ENCODE measurements at places on chromosomes 7 and 10.

DNA sequence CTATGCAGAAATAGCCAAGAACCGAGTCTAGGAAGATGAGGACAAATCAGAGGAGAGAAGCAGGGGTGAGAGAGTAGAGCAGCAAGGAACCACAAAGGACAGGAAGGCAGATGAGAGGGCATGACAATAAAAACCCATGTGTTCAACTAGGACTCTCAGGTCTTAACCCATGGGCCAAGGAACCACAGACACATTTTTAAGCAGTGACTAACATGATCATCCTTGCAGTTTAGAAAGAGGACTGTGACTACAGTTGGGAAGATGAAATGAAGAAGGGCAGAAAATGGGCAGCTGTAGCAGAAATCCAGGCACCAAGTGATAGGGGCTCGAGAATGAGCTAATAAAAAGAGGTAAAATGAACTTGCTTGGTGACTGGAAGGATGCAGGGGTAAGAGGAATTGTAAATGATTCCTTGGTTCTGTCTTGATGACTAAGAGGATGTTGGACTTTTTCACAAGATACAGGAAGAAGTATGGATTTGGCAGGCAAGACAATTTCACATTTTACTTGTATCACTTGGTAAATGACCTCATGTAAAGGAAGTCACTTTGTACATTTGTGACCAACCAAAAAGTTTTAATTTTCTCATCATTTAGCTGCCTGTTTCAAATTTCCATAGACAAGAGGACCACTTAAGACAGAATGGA is 22.8 kb downstream of the SGMS1 start:
- no peak for DNase-seq

GRCh38 chr7:50330254-50330653 is 25.7 kb downstream of the IKZF1 start:
- DNase-seq, result no peak

GRCh38 chr7:83996879-83997278 is 197.7 kb downstream of the SEMA3A start:
- no peak for DNase-seq

- DNase-seq, result no peak
These were observed 14.5 kb downstream of the GUSB start for GRCh38 chr7:65967361-65968155.

DNA sequence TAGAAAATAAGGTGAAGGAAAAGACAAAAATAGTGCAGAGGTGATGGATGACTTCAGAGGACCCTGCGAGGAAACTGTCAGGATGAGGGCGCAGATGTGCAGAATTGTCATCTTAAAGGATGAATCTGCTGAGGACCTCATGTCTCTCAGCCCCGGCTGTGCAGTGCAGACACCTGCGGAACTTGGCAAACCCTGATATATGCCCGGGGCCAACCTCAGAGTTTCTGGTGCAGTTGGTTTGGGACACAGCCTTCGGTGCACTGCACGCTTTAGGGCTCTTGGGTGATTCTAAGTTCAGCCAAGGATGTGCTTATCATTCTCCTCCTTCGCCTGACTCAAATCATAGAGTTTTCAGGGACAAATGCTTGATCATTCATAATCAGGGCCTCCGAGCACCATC is 310.1 kb downstream of the TCERG1L start:
- no peak for DNase-seq

- DNase-seq, result no peak
These were observed 143.3 kb upstream of the GPR26 start for GRCh38 chr10:123522702-123523312.

- DNase-seq, result no peak
These were observed 32.3 kb upstream of the CTBP2 start for GRCh38 chr10:125192620-125193019.

GRCh38 chr10:4195213-4195612 is 410.2 kb upstream of the KLF6 start:
- DNase-seq, result no peak

DNA sequence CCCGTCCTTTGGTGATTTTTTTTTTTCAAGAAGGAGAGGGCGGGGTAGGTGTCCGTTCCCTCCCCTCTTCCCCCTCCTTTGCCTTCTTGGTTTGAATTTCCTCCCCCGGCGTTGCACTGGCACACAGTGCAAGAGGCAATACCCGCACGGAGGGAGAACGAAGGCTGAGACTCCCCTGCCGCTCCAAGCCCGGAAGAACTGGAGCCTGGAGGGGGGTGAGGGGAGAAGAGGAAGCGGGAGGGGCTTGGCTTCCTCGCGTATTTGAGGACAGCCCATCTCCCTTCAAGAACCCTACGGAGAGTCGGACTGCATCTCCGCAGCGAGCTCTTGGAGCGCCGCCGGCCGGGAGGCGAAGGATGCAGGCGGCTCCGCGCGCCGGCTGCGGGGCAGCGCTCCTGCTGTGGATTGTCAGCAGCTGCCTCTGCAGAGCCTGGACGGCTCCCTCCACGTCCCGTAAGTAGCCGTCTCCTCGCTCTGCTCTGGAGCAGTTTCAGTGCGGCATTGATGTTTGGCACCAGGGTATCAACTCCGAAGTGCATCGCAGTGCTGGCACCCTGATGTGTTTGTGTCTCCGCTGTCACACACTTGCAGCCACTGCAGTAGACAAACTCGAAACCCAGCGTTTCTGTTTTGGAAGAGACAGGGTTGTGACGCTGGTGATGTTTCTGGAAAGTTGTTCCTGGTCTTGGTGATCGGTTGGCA is at the start of gene CNTNAP2:
CNTNAP2 (plus strand) TSS at position 281 of the 702 bp plus-strand sequence; CDS start at position 357, 76 bp downstream.
- DNase-seq, result no peak

DNA sequence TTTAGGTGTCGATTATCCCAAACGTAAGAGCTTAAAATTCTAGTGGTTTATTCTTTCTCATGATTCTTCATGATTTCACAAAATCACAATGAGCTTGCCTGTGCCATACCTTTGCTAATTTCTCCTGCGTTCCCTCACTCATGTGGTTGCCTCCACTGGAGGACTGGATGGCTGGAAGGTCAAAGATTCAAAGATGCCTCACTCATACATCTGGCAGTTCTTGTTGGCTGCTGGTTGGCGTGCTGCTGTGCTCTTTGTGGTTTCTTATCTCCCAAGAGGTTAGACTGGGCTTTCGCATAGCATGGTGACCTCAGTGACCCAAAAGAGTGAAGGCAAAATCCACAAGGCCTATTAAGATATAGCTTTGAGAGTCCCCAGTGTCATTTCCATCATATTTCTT is 877.6 kb upstream of the AUTS2 start:
- DNase-seq, result no peak

DNA sequence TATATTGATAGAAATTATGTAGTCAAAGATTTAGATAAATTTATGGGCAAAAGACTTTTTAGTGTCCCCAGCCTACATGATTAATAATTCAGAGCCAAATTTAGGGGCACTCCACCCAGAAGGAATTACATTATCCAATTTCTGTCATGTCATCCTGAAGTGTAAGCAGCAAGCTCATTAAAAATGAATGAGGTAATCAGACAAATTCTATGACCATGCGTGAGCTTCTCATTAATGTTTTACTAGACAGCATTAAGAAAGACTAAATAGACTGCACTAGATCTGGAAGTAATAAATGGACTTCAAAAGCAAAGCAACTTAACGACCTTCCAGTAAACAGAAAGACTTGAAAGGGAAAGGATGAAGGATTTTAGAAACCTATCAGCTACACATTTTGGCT is 22.7 kb upstream of the TRUB1 start:
- DNase-seq, result no peak

GRCh38 chr10:34674176-34674575 is 140.9 kb downstream of the PARD3 start:
- no peak for DNase-seq

GRCh38 chr10:44881649-44882048 is 29.5 kb upstream of the TMEM72 start:
- no peak for DNase-seq

GRCh38 chr10:15451137-15452094 is 80.3 kb upstream of the FAM171A1 start:
- DNase-seq, result no peak

- no peak for DNase-seq
These were observed 1.7 kb downstream of the NYAP1 start for GRCh38 chr7:100485471-100485876.

GRCh38 chr7:41792120-41792519 is 89.2 kb upstream of the INHBA start:
- DNase-seq, result no peak

DNA sequence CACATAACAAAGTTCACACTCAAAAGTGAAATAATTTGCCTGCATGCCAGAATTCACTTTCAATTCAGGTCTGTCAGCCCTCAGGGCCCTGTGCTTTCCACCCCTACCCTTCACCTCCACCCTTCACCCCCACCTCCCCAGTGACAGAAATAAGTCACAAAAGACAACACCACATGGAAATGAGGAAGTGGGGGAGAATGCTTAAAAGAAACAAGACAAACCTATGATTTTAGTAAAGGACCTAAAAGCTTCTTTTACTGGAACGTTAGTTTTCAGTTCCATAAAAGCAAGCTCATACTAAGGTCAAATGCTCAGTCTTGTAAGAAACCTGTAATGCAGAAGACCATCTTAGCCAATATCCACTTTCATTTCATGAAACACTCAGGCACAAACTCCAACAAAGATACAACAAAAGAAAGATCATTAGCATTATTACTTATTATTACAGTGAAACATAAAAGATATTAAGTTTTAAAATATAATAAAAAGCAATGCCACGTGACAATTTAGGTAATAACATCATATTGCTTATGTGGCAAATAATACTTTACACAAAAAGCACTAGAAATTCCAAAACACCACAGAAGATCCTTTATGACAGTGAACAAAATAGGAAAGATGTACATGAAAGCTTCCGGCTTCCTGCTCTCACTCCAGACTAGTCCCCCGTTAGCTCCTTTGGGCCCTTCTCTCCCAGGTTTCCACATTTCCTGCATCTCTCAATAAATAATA is 112.1 kb downstream of the LMBR1 start:
- peak; percentile 86 for DNase-seq

DNA sequence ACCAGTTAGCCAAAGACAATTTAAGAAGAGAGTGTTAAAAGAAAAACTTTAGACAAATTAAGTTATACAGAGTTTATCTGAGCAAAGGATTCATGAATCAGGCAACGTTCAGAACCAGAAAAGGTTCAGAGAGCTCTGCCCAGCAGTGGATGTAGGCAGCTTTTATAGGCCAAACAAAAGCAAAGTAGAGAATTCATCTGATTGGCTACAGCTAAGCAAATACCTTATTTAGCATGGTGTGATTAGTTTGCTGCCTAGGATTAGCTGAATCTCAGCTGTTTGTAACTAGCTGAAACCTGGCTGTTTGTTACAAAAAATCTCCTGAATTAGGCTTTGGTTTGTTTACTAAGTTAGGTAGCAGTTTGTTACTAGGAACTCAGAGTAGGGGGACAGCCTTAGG is 66.0 kb downstream of the SLC25A40 start:
- no peak for DNase-seq

GRCh38 chr7:84847038-84847437 is 339.8 kb downstream of the SEMA3D start:
- no peak for DNase-seq

- DNase-seq, result no peak
These were observed 131.3 kb downstream of the LHPP start for GRCh38 chr10:124592736-124593430.

GRCh38 chr10:113922787-113923570 is 68.5 kb downstream of the NHLRC2 start:
- no peak for DNase-seq

- DNase-seq, result no peak
These were observed 59.9 kb upstream of the RHEB start for GRCh38 chr7:151579644-151580043.

DNA sequence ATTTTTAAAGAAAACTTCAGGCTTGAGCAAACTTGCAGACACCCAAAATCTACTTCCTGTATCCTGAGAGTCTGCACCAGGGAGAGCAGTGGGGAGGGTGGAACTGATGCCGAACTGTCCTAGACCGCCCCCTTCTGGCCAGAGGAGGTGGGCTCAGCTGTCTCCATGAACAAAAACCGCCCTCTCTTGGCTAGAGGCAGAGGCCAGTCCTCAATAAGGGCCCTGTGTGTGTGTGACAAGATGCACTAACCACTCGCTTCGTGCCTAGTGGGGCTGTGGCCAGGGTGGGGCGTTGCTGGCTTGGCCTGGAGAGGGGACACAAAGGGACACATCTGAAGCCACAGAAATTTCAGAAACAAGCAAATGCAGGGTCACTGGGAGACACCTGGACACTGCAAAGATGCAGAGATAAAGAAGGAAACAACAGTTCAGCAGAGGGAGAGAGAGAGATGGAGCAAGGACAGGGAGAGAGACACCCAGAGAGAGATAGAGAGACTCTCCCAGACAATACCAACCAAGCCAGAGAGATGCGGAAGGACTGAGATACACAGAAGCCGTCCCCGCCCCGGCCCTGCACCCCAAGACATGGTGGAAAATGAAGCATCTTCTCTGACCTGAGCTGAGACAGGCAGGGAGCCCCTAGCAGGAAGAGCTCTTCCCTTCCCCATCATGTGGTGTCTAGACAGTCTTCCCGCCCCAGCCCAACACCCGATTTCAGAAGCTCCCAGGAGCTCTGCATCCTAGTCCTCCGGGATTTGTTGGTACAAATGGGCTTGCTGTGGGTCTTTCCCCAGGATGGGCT is 22.7 kb upstream of the FXYD4 start:
- peak; percentile 36 for DNase-seq

DNA sequence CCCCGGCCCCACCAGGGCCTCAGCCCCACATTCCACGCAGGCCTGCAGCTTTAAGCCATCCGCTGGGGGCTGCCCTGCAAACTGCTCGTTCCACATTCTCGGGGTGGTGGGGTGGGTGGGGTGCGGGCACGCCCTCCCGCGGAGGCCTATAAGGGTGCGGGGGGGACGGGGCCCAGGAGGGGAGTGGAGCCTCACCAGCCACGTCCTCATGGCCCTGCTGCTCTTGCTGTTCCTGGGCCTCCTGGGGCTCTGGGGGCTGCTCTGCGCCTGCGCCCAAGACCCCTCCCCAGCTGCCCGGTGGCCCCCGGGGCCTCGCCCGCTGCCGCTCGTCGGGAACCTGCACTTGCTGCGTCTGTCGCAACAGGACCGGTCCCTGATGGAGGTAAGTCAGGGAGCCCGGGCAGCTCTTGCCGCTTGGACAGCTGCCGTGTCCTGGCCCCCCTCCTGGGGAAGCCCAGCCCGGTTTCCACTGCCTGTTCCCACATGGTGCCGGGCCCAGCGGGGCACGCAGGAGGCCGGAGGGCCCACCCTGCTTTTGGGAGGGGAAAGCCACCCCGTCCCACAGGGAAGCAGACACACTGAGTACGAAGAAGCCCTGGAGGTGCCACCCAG is at the start of gene CYP2W1:
CYP2W1 (plus strand) TSS at position 178 of the 612 bp plus-strand sequence; CDS start at position 209, 31 bp downstream.
- no peak for DNase-seq

DNA sequence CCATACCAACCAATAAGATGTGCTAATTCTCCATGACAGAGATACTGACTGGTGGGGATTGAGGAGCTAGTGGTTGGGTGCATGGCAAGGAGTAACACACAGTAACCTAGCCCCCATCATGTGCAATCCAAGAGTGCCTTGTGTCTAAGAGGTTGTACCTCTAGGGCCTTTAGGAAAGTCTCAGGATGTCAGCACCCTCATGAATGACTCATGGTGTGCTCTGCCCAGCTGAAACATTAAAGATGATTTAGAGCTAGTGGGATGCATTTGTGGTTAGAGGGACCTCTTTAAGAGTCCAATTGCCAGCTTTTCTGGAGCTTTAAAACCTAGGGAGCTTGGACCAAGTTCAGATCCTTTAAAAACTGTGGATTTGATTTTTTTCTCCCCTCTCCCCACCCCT is 181.1 kb downstream of the HERPUD2 start:
- no peak for DNase-seq

GRCh38 chr7:114936471-114936870 is 14.6 kb downstream of the MDFIC start:
- DNase-seq, result no peak
